ENCODE measurements at places on chromosomes 11 and 22.
A peak's percentile ranks its signal among the peaks of the same experiment; 100 is the strongest.

GRCh38 chr11:59773083-59773440 lies 17.9 kb downstream of the STX3 start:
- DNase-seq = no peak

DNA sequence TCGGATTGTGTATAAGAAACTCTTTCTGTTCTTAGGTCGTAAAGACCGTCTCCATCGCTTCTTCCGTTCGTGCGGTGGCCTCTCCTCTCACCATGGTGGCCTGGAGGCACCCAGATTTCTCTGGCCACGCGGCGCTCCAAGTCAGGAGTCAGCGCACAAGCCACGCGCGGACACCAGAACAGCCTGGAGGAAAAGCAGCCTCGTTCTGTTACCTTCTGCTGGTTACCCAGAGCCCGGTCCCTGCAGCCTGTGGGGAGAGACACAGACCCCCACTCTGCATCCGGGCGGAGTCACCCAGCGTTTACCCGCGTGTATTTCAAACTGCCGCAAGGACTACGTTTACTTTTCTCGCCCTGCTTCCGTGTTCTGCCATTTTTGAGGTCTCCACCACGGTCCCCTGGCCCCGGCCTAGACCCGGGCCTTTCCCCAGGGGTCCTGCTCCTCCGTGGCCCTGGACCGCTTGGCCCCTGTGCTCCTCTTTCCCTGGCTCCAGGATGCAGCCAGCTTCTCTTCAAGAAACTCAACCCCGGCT lies 776.1 kb downstream of the BRD1 start:
- DNase-seq = no peak

DNA sequence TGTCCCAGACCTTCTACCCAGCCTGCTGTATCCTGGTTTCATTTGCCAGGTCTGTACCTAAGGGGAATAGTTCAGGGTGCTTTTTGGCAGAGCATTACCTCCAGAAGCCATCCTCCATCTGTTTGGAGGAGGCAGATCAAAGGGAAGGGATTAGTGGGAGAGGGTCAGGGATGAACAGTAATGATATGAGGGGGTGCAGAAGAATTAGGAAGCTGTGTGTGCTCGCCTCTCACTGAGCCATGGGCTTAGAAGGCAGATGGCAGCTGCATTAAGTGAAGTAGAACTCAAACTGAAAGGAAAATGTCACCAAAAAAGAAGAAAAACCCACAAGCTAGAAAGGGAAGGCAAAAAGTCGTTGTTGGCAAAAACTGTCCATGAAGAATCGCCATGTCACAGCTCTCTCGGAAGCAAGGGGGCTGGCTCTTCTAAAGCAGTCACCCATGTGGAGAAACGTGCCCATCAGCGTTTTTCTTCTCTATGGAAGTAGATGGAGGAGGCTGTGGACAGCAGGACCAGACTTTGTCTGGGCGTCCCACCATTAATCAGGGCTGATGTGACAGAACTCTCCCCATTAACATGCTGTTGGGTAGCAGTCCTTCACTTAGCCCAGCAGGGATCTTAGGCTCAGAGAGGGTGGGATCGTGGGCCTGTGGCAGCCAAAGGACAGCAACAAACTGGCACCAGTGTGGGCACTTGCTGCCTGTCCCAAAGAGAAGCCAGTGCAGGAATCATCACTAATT lies 46.8 kb downstream of the CEP164 start:
- DNase-seq = no peak

GRCh38 chr11:16945671-16946469 lies 68.3 kb downstream of the PLEKHA7 start:
- peak; percentile 78 for DNase-seq

- no peak for DNase-seq
Measured at GRCh38 chr22:28761449-28761755, 11.1 kb upstream of the CCDC117 start.

Data from AG20443 (cell line).